Activated effector memory CD4-positive, alpha-beta T cell treated with anti-CD3 and anti-CD28 coated beads, Interleukin-2, amount 50 U/mL, for 16 hours (primary cell): ENCODE measurements at places on chromosomes 1 and 21.

DNA sequence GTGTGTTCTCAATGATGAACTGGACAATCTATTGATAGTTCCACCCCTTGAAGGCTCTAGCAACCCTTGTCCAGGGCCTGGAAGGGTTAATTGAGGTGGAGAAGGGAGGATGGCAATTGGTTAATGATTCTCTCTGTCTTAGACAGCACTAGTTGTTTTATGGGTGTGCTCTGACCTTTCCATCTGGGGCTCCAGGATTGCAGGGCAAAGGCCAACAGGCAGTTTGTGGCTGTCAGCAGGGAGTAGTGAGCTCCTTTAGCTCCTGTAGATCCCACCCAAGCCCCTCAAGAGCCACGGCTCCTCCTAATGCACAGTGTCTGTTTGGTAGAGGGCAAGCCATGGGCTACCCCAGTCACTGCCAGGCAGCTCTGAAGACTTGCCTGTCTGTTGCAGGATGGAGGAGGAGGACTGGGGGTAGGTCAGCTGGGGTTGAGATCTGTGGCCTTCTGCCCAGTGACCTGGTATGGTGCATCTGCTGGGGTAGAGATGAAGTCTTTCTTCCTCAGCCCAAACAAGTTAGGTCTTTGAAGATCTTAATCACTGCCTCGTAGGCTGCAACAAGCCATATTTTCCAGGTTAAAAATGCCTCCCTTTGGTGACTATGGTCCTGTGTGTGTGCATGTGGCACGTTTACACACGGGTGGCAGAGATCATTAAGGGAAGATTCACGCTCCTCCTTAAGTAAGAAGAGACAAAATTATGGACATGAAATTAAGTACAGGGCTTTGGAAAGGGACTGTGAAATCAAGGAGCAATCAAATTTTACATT is 7.7 kb downstream of the MROH7 start:
- no peak for DNase-seq

- DNase-seq = no peak
These were observed 50.8 kb upstream of the MACF1 start for GRCh38 chr1:39153684-39154083.

GRCh38 chr1:231241750-231242149 is 738 bp downstream of the GNPAT start:
- DNase-seq = peak; percentile 66

DNA sequence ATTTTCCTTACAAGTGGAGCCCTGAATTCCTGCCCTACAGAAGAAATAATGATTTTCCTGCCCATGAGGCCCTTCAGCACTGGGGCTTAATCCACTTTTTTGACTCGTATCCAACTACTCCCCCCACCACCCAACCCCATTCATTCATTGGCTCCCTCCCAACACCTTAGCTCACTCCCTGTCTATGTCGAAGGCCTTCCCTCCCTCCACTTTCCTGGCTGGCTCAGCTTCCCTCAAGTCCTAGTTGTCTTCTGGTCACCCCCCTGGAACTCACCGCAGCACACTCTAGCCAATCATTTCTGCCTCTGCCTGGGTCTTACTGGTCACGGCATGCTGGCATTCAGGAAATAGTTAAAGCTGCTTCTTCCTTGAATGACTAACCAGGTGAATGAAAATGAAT is 118.9 kb downstream of the PGBD5 start:
- DNase-seq = no peak

GRCh38 chr1:112735752-112736151 is 20.6 kb upstream of the PPM1J start:
- no peak for DNase-seq

- DNase-seq = no peak
These were observed 651 bp downstream of the ZBTB8A start for GRCh38 chr1:32539584-32540571.

DNA sequence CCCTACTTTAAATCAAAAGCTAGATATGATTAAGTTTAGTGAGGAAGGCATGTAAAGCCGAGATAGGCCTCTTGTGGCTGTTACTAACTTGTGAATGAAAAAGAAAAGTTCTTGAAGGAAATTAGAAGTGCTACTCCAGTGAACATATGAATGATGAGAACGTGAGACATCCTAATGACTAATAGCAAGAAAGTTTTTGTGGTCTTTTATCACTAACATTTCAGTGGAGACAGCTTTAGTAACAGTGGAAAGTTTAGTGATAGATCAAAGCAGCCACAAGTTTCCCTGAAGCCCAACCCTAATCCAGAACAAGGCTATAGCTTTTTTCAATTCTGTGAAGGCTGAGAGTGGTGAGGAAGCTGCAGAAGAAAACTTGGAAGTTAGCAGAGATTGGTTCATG is 73.6 kb upstream of the LRRC8B start:
- no peak for DNase-seq

GRCh38 chr1:178513278-178513983 is 522 bp downstream of the TEX35 start:
- DNase-seq = no peak

GRCh38 chr1:66951513-66951912 is 26.7 kb downstream of the MIER1 start:
- no peak for DNase-seq

DNA sequence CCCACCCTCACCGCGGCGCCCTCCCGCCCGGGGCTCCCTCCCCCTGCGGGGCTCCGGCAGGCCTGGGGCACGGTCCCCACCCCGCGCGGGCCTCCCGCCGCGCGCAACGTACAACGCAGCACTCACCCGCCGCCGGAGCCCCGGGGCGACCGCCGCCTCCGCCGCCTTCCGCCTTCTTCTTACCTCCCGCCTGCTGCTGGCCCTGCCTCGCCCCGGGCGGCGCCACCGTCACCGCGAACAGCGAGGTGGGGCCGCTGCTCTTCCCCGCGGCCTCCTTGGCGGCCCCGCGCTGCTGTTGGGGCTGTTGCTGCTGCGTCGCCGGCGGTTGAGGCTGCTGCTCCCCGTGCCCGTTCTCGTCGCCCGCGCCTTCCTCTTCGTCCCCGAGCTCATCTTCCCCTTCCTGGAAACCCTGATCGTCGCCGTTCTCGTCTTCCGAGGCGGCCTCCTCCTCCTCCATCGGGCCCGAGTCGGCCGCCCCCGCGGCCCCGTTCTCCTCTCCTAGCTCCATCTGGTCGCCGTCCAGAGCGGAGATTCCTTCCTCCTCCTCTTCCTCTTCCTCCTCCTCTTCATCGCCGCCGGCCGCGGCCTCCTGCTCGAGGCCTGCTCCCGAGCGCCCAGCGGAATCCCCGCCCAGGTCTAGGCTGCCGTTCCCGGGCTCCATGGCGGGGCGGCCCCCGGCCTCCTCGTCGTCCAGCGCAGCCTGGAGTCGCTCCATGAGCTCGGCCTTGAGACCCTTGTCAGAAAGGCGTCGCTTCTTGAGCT is 671 bp downstream of the HNRNPU start:
- peak; percentile 78 for DNase-seq

- DNase-seq = no peak
These were observed 23.1 kb upstream of the PTBP2 start for GRCh38 chr1:96698342-96698983.

- no peak for DNase-seq
These were observed 34.2 kb downstream of the SYF2 start for GRCh38 chr1:25197982-25198662.

DNA sequence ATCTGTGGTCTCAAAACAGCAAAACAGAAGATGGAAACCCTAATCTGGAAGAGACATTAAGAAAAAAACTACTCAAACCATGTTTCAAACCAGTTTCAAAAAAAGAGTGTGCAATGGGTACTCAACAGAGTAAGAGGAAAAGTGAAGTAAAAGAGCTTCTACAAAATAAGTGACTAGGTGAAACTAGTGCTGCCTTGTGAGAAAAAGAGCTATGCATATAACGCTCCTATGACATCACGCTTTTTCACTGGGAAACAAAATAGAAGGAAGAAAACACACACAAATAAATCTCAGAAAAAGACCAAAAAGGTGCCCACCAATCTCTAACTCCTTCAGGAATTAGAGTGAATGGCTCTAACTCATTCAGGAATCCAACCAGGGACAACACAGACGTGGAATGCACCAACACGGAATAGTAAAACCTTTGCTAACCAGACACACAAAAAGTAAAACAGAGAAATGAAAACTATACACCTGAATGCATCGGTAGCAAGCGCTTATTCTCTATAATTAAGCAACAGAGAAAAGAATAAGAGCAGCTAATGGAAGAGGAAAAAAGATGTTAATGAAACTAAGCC is 1.3 kb downstream of the FOXJ3 start:
- DNase-seq = no peak

DNA sequence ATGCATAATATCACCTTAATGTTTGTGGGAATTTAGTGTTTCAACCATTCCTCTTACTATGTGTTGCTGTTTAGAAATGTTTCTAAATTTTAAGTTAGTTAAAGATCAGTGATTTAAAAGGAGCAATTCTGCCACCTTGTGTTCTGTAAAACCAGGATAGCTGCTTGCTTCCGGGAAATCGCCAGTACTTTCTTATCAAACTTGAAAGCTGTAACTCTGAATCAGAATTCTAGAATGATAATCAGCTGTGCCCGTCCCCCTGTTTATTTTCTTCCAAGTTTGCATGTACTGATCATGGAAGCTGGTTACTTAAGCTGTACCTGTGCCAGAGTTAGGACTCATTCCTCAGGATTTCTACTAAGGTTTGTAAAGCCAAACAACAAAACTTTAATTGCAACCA is 656.4 kb downstream of the LTN1 start:
- DNase-seq = no peak

DNA sequence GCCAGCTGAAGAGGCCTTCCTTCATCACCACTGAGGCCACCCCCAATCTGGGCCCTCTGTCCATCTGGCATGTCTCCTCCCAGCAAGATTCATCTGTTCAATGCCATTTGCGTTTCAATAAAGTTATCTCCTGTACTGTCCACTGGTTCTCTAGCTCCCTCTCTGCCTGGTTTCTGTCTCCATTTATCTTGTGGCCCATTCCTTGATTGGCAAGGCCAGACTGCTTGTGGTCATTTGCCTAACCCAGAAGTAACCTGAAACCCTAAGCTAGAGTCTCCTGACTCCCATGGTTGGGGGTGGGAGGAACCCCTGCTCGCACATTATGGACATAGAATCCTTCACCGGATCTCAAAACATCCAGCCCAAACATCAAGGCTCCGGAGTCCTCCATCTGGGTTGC is 2.1 kb upstream of the IPO9 start:
- DNase-seq = no peak

- DNase-seq = no peak
These were observed 346.0 kb downstream of the USP25 start for GRCh38 chr21:16075649-16076282.

- no peak for DNase-seq
These were observed 16.4 kb downstream of the GPSM2 start for GRCh38 chr1:108893141-108893530.

DNA sequence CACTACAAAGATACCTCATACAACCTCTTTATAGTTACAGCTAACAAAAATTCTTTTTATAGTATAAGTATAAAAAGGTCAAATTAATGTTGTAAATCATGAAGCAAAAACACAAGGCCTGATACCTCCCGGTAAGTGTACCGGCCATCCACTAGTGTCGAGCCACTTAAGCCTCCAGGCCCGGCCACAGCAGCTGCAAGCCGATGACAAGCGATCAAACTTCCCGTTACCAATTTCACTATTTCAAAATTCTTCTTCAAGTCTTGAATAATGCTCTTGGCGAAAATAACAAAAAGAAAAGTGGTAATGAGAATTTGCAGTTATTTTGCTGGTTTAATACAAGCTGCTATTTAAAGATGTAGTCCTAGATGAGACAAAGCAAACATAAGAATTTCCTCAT is 67.6 kb downstream of the USP24 start:
- no peak for DNase-seq

DNA sequence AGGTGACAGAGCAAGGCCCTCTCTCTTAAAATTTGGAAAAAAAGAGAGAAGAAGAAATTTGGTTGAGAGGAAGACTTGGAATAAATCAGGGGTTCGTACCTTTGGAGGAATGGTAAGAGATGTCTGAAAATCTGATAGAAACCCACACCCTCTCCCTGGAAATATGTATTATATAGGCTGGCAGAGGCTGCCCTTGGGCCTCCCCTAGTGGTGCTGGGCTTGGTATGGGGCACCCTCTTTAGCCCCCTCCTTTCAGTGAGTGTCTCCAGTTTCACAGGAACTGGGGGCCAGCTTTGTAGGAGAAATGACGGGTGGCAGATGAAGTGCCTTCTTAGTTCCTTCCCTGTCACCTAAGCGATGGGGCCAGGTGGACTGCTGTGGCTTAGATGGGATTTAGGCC is 82.9 kb upstream of the SLC2A1 start:
- no peak for DNase-seq

DNA sequence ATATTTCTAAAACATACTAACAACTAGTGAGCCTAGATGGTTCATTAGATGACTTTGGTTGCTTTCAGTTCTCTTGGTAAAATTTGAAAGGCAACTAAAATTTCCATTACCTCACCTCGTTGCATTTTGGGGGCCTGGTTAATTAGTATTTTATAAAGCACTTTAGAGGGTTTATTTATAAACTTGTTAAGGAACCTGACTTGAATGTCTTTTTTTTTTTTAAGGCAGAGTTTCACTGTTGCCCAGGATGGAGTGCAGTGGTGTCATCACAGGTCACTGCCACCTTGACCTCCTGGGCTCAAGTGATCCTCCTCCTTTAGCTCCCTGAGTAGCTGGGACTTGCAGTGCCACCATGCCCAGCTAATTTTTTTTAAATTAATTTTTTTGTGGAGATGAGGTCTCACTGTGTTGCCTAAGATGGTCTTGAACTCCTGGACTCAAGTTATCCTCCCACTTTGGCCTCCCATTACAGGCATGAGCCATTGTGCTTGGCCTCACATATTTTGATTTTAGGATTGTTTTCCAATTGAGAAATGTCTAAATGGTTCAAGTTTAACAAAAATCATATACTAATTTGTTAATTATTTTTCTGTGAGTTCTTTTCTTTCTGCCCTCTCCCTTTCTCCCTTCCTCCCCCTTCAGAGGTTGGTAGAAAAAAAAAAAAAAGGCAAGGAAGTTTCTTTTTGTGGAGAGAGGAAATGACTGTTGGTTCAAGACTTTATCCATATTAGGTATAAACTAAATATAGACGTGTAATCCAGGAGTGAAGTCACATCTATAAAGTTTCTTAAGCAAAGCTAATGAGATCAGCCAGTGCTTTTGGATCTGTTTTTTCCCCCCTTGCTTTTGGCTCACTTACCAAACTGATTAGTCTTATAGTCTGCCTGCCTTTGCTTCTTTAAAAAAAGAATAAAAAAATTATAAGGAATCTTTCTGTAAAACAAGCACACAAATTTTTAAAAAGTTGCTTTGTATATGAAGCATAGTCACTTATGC is 24.7 kb downstream of the CLIC4 start:
- DNase-seq = no peak
